ENCODE measurements at places on chromosomes 3 and 15. TPM values are rescaled to one million over a fixed set of nuclear protein-coding genes. Genes with fewer than 3 reads are reported as not detected.

The NRG4 gene
- 0.13 TPM for total RNA-seq

The DPPA4 gene
- not detected for total RNA-seq

The PRR20G gene
- total RNA-seq = not detected

The CPNE9 gene
- not detected for total RNA-seq

The CSTA gene
- 0.88 TPM for total RNA-seq

The GASK1A gene
- 1.1 TPM for total RNA-seq

The AHSG gene
- total RNA-seq = not detected

The ZNF445 gene
- 8.0 TPM for total RNA-seq

The DNAH12 gene
- total RNA-seq = not detected

The TP53BP1 gene
- 23.3 TPM for total RNA-seq

The SCAANT1 gene
- not detected for total RNA-seq

The SLC12A1 gene
- 0.13 TPM for total RNA-seq

Measured in epithelial cell of alveolus of lung (primary cell).